Muscle of arm (tissue), 14 donors: ENCODE measurements at places on chromosomes 2 and 18. TPM values are rescaled to one million over a fixed set of nuclear protein-coding genes. Genes with fewer than 3 reads are reported as not detected.

GRCh38 chr2:109207176-109207575 is 78.2 kb downstream of the SH3RF3 start:
- DNase-seq: no peak

DNA sequence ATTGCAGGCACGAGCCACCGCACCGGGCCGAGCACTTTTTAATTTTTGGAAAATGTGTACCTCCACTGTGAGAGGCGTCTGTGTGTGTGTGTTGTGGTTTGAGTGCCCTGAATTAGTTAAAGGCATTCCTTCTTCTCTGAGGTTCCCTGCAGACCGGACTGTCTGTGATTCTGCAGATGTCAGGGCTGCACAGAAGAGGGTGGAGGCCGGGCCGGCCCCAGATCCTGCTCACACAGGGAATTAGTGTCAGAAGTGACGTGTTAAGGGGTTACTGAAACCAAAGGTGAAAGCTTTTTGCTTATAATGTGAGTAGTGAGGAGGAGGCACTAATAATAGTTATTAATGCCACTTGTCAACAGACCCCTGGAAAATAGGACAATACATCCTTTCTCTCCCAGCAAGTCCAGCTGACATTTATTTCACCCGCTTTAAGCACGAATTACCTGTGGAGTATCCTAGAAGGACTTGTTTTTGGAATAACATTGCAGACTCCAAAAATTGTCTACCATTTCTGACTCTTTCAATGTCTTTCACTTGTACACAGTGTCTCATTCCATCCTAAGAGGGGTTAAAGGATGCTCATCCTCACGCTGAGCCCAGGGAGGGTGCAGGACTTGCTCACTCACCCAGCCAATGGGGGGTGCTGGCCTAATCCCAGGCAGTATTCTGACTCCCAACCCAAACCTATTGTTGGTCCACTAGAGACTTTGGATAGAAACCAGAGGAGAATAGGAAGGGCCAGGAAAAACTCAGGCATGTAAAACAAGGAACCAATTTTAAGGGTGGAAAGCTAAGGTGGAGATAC is 16.2 kb downstream of the ARHGAP25 start:
- DNase-seq: no peak

DNA sequence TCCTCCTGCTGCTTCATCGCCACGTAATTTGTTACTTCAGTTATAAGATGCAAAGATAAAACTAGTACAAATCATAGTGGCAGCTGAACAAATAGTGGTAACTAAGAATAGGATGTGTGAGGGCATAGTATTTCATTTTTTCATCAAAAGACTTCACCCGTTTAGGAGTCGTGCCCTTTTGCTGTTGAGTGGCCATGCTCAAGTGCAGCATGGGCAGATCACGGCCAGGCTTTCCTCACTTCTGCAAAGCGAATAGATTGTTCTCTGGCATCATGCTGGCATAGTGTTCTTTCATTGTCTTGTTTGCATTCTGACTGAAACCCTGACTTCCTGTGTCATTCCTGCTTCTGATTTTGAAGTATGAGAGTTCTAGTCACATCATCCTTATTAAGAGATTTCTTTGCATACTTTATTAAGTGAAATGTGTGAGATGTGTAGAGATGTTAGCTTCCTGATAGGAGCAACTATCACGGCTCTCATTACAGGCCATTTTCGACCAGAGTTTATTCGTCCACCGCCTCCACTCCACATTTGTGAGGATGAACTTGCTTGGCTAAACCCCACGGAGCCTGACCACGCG is 11.8 kb downstream of the CNOT11 start:
- DNase-seq: no peak

Gene MYO3B
- polyA plus RNA-seq: 0.15 TPM

DNA sequence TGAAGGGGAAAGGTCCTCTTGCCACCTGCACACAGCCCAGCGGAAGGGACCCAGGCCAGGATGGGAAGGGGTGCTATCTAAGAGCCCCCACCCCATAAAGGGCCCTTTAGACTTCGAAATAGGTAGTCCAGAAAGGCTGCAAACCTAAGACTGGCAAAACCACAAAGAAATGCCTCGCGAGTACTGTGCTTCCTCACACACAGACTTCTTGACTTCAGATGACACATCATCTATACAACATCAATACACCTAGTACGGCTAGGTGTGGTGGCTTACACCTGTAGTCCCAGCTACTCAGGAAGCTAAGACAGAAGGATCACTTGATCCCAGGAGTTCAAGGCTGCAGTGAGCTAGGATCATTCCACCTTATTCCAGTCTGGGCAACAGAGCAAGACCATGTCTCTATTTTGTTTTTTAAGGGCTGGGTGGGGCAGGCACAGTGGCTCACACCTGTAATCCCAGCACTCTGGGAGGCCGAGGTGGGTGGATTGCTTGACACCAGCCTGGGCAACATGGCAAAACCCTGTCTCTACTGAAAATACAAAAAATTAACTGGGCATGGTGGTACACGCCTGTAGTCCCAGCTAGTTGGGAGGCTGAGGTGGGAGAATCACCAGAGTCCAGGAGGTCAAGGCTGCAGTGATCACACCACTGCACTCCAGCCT is 125.8 kb downstream of the CABLES1 start:
- DNase-seq: no peak

DNA sequence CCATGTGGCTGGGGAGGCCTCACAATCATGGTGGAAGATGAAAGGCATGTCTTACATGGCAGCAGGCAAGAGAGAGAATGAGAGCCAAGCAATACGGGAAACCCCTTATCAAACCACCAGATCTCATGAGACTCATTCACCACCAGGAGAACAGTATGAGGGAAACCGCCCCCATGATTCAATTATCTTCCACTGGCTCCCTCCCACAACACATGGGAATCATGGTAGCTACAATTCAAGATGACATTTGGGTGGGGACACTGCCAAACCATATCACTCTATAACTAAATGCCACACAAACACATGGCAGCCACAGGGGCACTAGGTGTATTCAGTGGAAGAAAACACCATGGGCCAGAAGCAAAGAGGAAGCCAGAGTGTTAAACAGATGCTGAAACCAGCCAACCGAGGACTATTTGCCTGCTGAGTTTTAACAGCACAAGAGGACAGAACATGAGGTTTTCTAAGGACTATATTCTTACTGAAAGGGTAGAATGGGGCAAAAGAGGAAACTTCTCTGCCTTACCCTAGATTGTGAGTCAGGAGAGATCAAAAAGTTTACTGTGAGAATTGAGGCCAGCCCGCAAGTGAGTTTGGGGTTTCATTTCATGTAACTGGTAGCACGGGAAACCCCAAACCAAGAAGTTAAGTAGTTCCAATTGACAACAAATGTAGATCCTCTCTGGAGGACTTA is 49.2 kb downstream of the SIGLEC15 start:
- DNase-seq: no peak

Gene HOXD13
- polyA plus RNA-seq: not detected

Gene DTYMK
- 19.5 TPM for polyA plus RNA-seq

GRCh38 chr18:78627551-78628346 is 351.9 kb upstream of the SALL3 start:
- DNase-seq: no peak

DNA sequence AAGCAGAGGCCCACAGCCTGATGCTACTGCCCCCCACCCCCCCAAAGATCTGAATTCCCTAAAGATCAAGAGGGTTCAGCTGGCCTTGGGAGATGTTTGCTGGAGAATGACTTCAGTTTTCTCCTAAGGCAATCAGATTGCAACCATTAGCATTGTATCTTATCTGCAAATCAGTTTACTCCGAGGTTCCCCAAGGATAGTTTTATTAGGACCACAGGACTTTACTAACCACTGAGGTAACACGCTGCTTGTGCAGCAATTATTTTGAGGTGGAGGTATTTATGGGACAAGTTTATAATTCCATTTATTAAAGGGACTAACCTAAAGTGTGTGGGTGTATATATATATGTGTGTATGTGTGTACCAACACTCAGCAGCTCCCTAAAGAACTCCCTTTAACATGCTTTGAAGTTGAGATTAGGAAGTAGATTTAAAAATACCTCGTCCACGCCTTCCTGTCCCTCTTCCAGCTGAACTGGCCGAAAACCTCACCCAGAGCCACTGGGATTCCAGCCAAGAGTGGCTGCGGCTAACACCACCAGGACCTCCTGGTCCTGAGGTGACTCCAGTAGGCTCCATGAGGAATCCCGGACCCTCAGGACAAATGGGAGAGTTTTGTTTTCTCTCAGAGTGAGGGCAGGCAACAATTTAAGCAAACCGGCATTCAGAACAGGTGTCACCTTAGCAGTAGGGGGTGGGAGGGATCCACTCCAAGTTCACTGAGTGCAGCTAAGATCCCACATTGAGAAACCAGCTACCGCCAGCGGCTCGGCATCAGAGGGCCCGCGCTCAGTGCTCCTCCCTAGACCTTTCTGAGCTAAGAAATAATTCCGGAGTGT is 3.0 kb upstream of the DLX1 start:
- no peak for DNase-seq

DNA sequence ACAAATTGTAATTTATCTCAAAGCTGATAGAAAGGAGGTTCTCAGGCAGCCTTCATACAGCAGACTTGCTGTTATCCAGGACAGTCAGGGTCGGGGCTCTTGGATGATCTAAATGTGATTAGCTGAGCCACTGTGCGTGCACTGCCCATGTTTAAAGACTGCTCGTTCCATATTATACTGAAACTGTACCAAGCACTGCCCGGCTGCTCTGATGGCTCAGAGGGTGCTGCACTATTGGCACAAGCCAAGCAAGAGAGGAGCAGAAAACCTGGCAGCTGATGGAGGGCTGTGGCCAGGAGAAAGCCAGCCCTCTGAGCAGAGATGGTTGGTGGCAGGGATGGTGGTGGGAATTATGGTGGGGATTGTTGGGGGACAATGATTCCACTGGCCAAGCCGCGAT is 63.4 kb downstream of the COL6A3 start:
- no peak for DNase-seq

Gene AUP1
- 64.6 TPM for polyA plus RNA-seq

DNA sequence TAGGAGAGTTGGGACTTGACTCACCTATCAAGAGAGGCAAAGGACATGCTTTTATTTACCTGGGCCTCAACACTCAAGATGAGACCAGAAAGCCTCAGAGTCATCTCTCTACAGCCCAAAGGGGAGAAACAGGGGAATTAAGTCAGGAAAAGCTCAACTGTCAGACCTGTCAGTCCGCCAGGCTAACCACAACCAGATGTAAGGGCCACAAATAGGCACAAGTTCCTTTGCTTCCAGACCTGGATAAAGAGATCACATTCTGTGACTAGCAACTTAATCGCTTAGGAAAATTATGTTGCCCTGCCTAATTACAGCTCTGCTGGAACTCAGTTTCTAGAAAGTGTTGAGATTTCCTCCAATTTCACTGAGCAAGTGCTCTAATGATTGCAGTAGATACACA is 67.9 kb downstream of the ANKRD44 start:
- no peak for DNase-seq

Gene CYRIA
- polyA plus RNA-seq: 6.1 TPM

DNA sequence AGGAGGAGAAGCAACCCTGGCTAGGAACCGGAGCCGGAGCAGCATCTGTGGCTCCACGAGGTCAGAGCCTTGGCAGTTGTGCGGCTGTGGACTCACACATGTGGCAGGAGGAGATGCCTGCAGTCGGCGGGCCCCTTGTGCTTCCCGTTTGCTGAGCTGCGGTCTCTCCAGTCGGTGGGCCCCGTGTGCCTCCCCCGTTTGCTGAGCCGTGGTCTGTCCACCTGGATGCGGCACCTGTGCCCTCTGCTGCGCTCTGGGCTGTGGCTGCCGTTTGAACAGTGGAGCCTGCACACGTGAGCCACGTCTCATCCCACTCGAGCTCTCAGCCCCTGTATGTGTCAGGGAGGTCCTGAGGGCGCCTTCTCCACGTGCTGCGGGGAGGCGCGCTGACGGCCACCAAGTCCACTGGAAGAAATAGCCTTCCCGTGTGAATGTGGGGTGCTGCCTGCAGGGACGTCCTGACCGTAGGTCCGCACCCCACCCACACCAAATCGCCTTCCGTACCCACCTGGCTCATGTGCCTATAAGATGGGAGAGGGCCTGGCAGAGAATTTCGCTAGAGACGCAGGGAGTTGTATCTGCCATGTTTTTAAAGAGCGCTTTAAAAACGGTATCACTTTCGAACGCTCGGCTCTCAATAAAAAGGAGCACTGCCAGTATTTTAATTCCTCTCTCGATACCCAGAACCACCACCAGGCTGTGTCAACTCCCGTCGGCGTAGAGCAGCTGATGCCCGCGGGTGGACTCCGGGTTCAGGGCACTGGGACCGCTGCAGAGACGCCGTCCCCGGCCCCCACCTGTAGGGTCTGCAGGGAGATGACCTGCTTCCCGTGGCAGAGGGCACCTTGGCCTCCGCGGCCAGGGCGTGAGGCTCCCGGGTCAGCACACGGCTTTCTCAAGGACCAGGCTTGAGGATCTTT is 117.0 kb downstream of the NFATC1 start:
- DNase-seq: no peak

DNA sequence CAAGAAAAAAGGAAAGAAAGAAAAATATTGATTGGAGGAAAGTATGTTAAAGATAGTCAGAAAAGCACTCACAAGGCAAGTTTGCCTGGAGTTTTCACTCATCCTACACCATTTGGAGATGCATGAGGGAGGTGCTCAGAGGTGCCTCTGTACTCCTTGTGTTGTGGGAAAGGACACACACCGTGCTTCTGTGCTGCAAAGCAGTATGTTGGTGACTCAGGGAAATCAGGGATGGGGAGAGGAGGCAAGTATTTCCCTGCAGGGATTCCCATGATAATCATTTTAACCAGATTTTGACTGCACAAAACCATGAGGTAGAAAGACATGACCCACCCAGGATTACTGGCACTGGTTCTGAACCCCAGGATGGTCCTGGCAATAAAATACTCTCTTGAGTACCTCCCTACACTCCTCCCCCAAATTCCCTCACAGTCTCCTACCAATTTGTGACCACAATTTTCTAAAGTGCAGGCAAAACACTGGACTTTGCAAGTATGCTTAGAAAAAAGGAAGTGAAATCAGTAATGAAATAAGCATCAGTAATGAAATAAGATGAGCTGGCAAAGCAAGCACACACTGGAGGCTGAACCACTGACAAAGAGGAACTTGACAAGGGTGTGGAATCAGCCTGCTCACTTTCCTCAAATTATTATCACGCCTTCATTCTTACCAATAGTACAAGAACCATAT is 155.5 kb upstream of the ACVR2A start:
- no peak for DNase-seq

GRCh38 chr2:201816657-201817575 is 10.6 kb downstream of the CDK15 start:
- DNase-seq: no peak

Gene CD8B2
- polyA plus RNA-seq: 0.04 TPM

- no peak for DNase-seq
Measured at GRCh38 chr2:130826821-130827501, 9.8 kb upstream of the ARHGEF4 start.

DNA sequence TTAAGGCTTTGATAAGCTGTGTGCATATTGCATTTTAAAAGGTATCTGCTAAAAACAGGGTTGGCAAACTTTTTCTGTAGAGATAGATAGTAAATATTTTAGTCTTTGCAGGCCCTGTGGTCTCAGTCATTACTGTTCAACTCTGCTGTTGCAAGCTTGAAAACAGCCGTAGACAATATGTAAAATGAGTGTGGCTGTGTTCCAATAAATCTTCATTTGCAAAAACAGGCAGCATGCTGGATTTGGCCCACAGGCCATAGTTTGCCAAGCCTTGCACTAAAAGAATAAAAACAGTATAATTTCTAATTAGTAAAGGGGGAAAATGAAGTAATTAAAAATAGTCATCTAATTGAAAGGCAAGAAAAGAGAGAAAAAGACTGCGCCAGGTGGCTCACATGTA is 35.3 kb downstream of the GCKR start:
- DNase-seq: no peak

Gene MRO
- polyA plus RNA-seq: 0.37 TPM
